ENCODE measurements at places on chromosomes 4 and X.

DNA sequence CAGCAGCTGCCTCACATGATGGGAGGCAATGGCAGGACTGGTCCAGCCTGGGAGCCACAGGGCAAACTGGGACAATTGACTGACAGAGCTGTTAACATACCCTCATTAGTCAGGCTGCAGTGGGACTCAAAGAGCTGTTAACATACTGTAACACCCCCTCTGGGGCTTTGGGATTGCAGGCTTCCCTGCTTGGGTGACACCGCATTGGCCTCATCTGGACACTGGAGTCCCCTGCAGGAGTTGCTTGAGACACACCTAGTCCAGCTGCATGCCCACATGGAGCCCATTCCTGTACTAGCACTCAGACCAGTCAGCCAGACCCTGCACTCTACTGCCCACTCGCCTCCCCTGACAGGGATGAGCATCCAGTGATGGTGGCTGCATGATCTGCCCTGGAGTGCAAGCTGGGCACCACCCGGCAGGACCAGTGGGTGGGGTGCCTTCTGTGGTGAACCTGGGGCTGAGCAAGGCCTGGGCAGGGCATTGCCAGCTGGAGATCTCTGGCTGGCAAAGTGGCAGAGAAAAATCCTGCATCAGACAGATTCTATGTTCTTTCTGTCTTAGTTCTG, 138.8 kb downstream of the DTHD1 start:
- no peak for DNase-seq

GRCh38 chr4:12716896-12717295, 767.2 kb downstream of the RAB28 start:
- DNase-seq: no peak

DNA sequence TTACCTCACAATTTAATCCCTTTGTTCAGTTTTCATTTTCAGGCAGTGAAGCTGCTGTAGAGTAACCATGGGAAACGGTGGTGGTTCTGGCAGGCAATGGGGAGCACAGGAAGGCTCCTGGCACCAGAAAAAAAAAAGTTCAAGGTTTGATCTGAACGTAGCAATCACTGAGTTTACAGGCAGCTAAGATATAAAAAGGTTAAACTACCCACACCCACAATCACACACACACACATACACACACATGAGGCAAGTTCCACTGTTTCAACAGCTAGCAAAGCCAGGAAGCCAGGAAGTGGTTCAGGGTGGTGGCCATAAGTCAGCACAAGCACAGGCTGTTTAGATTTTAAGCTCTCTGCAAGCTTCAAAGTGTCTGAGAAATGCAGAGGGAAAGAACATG, at the start of gene SULT1B1:
Gene SULT1B1 (minus strand): TSS at position 166 of the 400 bp plus-strand sequence. CDS start 5,403 bp downstream, outside the sequence.
- no peak for DNase-seq

DNA sequence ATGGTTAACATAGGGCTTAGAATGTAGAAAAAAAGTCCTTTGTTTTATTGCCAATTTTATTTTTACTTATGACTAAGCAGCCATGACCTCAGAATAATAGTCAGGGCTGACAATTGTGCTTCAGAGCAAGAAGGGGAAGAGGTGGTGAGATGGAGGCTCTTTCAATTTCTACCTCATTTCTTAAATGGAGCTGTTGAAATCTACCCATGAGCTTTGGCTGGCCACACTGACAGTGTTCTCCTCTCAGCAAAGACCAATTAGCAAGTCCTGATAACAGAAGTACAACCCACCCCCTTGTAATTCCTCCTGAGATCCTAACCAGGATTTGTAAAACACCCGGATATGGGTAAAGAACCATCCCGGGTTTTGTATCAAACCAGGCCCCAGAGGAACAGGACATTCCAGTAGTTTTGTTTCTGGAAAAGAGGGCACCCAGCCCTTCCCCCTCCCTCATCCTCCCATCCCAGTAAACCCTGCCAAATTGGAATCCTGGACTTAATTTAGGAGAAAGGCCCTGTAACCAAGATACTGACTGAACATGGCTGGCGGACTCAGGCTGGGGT, at the start of gene HEPH:
Gene HEPH (plus strand): TSS at position 399 of the 563 bp plus-strand sequence. CDS start 6,324 bp downstream, outside the sequence.
- DNase-seq: no peak

GRCh38 chr4:82213485-82214417, 160.0 kb downstream of the HNRNPD start:
- DNase-seq: no peak
